ENCODE measurements at places on chromosomes 16 and 17.

DNA sequence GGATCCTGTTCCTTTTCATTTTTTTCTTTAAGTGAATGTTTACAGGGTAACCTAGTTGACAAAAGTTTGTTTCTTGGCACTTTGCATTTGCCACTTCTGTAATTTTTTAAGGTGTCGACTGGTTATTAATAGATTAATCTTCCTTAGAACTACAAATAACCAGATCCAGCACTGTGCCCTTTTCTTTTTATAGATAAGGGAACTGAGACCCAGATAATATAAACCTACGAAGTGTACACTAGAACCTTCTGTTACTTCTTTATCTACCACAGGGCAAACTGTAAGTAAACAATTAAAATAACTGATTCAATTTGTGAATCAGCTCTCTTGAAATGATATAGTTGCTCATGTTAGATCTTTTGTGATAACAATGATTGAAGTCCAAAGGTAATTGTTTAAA, 55.4 kb downstream of the NLK start:
- DNase-seq = peak; percentile 63

GRCh38 chr17:76473541-76473985, 6.2 kb downstream of the AANAT start:
- DNase-seq = no peak

DNA sequence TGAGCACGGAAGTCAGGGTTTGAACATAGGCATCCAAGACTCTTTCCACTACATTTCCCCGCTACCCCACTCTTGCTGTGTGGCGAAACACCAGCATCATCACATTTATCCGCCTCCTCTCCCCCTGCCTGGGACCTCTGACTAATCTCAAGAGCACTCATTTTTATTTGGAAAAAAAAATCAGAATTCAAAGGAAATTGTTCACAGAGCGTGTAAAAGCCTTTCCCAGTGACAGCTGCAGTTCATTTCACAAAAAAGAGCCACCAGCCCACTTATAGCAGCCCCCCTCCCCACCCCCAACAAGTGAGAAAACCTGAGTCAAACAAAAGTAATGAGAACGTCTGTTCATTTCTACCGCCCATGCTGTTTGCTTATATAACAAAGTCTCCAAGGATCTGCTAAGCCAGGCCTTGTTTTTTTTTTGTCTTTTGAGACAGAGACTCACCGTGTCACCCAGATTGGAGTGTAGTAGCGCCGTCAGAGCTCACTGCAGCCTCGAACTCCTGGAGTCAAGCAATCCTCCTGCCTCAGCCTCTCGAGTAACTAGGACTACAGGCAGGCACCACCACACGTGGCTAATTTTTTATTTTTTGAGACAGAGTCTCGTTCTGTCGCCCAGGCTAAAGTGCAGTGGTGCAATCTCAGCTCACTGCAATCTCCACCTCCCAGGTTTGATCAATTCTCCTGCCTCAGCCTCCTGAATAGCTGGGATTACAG, 48.3 kb upstream of the HAPSTR1 start:
- DNase-seq = no peak

DNA sequence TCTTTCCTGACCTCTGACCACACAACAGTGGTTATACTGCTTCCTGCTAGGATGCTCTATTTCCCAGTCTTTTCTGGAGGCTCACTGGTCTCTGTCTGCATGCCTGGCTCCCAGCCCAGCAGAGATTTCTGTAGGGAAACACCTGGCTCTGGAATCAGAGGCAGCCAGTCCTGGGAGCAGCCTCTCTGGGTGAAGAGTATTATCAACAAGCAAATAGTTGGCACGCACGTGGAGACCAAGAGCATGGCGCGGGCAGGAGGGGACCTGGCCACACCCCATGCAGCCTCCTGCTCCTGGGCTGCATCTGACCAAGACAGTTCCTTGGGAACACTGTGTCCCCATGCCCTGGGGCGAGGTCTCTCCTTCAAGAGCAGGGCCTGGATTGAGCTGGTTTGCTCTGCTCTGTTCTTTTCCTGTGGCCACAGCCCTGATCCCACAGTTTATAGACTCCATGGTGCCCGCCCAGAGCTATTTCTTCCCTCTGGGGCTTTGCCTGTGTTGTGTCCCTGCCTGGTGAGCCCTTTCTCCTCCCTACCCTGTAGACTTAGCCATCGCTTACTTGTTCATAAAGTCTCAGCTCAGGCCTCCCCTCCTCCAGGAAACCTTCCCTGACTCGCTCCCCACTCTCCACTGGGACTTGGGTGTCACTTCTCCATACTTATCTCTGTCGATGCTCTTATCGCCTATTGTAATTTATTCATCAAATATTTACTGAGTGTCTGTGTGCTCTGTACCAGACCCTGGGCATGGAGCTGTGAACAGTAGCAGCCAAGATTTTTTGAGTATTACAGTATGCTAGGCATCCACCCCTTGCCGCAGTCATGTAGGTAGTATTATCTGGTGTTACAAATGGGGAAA, 60.6 kb downstream of the SCNN1B start:
- no peak for DNase-seq

DNA sequence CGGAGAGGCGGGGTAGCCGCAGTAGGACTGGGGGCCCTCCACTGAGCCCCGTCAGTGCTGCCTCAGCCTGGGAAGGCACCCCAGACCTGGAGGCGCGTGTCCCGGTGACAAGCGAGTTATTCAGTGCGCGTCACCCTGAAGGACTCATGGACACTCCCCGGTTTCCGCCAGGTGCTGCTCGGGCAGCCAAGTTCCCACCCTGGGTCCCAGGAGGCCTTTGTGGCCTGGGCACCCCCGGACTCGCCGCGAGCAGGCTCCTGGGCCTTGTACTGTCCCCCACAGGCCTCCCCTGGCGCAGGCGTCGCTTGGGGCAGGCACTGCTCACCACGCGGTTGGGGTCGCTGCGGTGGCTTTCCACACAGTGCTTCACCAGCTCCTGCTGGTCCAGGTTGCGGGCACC, 7.6 kb downstream of the RNF166 start:
- peak; percentile 60 for DNase-seq

DNA sequence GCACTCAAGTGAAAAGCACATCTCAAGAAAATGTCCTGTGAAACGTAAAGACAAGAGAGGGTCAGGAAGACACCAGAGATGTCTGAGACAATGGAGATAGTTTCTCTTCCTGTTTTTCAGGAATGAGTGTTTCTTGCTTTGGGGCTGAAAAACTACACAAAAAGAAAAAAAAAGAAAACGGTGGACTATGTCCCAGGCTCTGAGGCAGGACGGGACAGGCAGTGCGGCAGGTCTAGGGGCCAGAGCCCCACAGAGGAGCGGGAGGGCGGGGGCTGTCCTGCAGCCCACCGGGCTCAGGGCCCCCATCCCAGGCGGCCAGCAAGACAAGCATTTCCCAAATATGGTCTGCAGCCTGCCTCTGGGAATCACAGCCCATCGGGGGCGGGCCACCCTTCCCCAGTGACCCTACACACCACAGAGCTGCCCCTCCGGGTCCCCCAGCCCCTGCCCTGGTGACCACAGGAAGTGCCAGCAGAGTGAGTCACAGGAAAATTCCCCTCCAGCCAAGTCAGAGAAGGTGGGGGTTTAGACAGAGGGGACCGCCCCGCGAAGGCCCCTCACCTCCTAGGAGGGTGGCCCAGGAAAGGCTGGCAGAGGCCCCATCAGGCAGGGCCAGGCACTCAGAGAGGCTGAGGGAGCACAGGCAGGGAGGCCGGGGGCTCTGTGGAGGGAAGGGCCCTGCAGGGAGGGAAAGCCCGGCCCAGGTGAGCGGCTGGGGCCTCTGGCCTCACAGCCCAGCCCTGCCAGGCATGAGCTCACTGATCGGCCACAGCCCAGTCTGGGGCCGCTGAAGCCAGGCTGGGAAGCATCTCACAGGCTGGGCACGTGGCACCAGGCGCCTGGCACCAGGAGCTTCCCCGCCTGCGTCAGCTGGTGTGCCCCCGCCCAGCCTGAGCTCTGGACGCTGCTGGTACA, 6.3 kb downstream of the BCAR1 start:
- DNase-seq = no peak

- DNase-seq = no peak
Observed at GRCh38 chr16:69276148-69277115, 34.7 kb upstream of the VPS4A start.

GRCh38 chr17:56031636-56032035, 121.6 kb upstream of the ANKFN1 start:
- no peak for DNase-seq

DNA sequence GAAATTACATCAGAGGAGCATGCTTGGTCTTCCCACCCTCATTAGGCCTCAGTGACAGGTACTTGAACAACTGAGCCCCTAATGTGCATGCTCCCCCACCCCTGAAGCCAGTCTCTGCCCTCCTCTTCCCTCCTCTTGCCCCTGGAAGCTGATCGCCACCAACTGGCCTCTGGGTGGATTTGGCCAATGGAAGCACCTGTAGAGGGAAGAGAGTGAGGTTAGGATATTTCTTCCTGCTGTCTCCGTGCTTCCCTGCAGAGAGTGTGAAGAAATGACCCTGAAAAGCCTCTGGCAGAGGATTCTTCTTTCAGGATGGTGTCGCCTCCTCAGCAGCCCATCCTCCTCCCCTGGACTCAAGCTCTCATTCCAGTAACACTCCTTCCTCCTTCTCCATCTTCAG, 5.9 kb upstream of the CBLN1 start:
- DNase-seq = no peak
